ENCODE measurements at places on chromosomes 2 and 18. TPM values are rescaled to one million over a fixed set of nuclear protein-coding genes. Genes with fewer than 3 reads are reported as not detected.

The DSG4 gene
- not detected for polyA plus RNA-seq

DNA sequence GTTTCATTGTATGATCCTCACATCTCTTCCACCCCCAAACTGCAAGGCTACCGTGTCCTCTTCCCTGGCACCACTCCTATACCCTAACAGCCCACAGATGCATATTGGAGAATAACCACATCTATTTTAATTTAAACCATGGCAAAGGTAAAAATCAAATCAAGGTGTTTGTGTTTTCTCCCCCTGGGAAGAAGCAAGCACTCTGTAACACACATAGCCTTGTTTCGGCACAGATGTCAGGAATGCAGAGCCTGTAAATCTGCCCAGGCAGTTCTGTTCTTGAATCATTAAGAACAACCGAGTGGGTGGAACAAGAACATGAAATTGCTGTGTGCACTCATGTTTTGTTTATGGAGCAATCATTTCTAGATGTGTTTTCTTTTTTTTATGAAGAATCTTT lies 6.8 kb upstream of the COX7A2L start:
- no peak for DNase-seq

GRCh38 chr2:66888791-66889631 lies 454.1 kb downstream of the MEIS1 start:
- DNase-seq, result peak; percentile 32

The B4GALT6 gene
- polyA plus RNA-seq, result 10.9 TPM

- no peak for DNase-seq
Observed at GRCh38 chr2:229300371-229300770, 29.3 kb upstream of the PID1 start.

DNA sequence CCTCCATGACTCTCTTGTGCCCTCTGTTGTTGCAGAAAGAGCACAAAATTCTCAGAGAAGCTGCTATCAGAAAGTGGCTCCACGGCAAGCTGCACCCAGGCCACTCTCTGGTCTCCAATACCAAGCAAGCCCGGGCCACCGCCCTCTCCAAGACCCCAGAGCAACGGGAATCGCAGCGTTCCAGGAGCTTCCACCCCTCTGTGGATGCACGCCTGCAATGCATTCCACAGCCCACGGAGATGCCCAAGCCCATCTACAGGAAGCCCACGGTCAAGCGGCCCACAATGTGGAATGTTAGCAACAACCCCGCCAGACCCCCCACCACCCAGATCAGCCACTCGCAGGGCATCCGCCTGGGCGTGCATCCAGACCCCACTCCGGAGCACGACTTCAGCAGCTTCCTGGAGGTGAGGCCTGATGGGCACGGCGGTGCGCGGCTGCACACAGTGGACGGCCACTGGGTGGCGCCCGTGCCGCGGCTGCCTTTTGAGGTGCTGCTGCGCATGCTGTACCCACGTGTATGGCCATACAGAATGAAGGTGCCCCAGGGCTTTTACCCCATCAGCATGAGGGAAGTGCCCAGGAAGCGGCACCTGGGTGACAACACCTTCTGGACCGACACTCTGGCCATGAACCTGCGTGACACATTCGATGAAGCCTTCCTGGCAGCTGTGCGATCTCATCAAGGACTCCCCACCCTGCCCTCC lies 6.3 kb downstream of the ANKRD53 start:
- DNase-seq, result no peak
